ENCODE measurements at places on chromosomes 3 and 15.

DNA sequence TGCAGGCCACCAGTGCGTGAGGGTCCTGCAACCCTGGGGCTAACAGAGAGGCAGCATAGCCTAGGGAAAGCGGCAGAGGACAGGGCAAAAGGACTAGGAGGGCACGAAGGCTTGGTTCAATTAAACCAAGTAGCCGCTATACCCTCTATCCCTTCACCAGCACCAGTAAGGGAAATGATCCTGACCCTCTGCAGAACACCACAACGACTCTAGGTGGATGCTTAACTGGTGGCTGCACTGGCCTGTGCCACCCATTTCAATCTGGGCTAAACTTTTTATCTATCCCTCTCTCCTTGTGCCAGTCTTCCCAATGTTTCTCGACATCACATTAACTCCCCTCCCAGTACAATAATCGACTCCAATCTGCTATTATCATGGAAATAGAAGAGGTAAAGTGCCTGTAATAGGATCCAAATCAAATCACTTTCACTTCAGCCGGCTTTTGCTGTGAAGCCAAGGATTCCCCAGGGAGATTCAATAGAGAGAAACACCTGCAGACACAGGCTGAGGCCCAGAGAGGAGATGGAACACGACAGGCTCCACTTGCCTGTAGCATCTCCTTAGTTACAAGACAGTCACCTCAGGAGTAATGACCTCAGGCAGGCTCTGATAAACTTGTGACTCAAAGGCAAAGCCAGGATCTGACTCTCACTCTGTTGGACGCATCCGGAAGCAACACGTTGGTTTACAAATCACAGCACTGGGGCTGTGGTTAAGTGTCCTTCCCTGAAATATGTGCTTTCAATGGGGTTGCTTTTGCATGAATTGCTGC lies 791.6 kb upstream of the ARRDC4 start:
- peak; percentile 26 for DNase-seq

DNA sequence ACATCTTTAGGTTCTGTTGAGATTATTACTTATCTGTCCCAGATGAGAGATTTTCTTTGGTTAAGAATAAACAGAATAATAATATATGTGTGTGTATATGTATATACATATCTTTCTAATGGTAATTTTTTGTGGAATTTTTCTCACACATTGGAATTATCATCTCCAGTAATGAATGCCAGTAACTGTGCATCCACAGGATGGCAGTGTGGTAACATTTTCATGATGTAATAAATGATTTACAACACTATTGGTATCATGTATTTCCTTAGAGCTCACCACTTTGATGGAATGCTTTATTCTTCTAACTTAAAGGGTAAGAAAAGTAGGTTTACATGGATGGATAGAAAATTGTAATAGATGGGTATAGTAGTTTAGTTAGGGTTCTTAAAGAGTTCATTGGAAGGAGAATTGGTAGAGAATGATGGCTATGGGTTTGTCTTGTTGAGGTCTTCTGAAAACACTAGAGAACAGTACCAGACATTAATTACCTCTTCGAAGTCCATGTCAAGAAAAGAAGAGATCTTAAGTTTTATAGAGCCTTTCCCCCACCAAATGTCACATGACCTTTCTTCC lies 78.1 kb downstream of the STT3B start:
- no peak for DNase-seq

DNA sequence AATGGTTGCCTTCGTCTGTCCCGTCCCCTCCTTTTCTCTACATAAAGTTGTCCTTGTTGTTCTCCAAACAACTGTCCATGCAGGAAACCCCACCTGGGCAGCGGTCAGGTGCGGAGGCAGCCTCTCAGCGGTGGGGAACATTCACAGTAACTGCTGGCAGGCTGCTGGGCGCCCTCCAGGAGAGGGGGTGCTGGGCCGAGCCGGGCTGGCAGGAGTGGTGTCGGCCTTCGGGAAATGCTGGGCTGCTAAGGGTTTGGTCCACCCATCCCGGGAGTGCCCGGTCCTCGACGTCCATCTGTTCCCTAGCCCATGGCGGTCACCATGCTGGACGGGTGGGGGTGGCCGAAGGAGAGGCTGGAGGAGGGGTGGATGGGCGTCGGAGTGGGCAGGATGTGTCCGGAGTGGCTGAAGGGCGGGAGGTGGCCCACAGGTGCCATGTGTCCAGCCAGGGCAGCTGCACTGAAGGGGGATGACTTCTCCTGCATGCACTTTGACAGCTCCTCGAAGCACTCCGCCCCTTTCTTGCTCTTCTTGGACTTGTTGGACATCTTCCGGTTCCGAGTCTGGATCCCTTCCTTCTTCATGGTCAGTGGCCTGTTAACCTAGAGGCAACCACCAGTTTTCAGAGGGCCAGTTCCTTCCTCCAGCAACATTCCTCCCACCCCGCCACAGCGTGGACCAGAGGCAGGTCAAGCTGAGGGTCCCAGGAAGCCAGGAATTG lies 12.1 kb downstream of the GATA2 start:
- no peak for DNase-seq

DNA sequence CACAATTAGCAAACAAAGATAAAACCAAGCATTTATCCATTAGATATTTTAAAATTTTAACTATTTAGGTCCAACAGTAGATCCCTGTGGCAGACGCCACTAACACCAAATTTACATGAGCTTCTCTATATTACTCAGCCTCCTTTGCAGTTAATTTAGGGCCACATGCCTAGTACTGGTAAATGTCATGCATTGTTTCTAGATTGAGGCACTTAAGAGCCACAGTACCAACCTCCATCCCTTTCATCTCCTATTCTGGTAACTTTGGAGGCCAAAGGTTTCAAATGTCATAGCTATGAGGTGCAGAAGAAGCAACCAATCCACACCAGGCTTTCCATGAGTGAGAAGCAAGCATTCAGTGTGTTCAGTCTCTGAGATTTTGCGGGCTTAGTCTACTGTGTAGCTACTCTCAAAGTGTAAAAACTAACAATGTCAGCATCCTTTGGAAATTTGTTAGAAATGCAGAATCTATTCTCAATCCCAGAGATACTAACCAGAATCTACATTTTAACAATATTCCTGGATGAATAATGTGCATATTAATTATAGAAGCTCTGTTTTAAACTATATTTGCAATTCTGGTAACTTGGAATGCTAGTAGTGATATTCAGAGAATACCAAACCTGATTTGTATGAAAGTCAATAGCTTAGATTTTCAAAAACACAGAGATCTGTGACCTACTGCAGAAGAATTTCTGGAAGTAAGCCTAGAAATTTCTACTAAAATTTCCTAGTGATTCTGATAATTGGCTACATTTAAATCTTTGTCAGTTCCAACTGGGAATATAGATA lies 206.3 kb upstream of the CD96 start:
- DNase-seq, result no peak

GRCh38 chr15:31338879-31339557 lies 12.4 kb downstream of the KLF13 start:
- peak; percentile 82 for DNase-seq

- peak; percentile 74 for DNase-seq
Measured at GRCh38 chr3:135229018-135229495, 434.0 kb downstream of the EPHB1 start.
